Stimulated activated CD8-positive, alpha-beta memory T cell treated with anti-CD3 and anti-CD28 coated beads, Interleukin-2, amount 100 ng/mL, for 1 hour (primary cell): ENCODE measurements at places on chromosomes 11 and 22.

GRCh38 chr11:71062199-71062598, 190.2 kb downstream of the SHANK2 start:
- DNase-seq, result no peak

DNA sequence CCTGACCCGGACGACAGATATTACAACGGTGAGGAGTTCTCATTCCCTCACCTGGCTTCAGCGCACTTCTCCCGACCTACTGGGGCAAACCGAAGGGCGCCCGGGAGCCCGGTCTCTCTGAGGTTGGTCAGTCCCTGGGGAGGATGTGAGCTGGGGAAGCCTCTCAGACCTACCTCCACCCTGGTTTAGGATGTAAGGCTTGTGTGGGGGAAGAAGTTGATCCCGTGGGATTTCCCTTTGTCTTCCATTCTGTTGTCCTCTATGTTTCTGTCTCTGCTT, 12.3 kb downstream of the ROBO3 start:
- no peak for DNase-seq

DNA sequence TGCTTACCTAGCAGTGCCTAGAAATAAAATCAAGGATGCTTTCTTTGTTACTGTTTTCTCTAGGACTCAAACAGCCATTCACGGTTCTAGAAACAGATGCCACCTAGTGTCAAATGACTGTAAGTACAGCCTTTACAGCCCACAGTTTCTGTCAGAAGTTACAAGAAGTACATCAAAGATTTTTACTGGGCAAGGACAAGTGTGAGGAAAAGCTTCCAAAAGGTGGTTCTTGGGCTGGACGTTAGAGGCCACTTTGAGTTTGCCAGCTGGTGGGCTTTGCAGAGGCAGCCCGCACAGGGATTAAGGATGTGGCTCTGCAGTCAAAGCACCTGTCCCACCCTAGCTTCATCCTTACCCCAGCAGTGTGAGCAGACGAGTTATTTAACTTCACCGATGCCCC, 6.9 kb downstream of the KMT5B start:
- no peak for DNase-seq

- no peak for DNase-seq
These were observed 48.0 kb downstream of the MYO7A start for GRCh38 chr11:77175869-77176539.

- DNase-seq, result no peak
These were observed 40.5 kb downstream of the DKK3 start for GRCh38 chr11:11967669-11968510.

DNA sequence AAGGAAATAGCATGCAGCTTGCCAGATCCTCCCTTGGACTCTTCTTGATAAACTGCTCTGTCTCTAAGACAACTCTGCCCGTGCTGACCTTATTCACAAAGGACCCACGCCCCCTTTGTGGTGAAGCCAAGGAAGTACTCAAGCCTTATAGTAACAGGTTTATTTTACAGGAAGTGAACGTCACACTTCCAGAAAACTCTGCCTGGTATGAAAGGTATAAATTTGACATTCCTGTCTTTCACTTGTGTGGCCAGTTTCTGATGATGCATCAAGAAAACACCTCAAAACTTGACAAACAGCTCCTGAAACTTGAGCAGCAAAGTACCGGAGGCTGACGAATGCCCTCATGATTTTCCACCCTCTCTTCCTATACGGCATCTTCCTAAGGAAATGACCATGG, 12.5 kb upstream of the PELI3 start:
- no peak for DNase-seq

- no peak for DNase-seq
These were observed 5.1 kb upstream of the SEPTIN5 start for GRCh38 chr22:19709063-19709769.

DNA sequence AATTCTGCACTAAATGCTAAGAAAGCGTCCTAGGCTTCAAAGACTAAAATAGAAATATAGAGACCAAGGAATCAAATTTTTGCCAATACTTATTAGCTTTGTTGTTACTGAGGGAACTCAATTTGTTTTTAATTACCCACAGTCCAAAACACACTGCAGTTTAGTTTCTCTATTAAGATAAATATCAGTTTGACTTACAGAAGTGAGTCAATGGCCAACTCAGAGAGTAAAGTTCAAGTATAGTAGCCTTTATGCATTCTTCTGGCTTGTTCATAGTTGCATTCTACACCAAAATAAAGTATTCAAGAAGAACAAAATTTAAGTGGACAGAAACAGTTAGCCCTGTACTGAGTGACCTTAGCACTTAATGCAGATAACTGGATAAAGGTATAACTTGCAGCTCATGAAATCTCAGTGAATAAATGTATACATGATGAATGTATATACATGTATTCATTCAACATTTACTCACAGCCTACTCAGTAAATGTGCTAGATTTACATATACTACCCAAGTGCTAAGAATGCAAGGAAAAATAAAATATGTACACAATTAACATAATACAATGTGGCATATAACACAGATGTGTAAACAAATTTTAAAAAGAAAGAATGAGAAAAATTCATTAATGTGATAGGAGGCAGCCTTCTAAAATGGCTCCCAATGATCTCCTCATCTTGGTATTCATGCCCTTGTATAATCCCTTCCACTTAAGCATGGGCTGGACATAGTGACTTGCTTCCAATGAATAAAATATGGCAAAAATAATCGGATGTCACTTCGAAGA, 9.7 kb upstream of the RNF141 start:
- no peak for DNase-seq

DNA sequence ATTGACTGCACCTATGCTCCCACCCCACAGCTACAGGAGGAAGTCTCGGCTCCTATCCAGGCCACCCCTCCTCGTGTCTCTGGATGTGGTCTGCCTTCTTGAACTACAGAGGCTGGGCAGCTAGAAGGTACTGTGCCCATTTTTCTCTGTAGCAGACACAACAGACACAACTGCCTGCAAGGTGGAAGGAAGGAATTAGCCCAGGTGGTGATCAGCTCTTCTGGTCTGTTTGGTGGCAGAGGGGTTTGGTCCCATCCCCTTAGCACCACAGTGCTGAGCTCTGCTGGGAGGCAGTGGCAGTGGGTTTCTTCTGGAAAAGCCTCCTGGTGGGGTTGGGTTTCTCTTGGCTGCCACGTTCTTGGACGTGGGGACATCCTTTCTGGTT, 132.5 kb downstream of the MPPED1 start:
- no peak for DNase-seq
